ENCODE measurements at places on chromosomes 11 and 22.

DNA sequence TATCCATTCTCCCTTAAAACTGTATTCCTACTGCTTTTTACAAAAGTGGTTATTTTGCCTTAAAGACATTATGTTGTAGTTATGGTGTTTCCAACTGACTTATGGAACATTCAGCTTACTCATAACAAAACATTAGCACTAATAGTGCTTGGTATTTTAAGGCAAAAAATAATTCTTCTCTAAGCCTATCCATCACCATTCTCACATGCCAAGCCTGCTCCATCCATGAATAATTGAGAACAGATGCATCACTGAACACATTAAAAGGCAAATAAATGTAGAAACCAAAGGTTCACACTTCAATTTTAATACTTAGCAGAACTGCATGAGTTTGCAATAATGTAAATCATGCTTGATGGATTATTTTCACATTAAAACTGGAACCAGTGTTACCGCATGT lies 42.3 kb upstream of the DDI1 start:
- no peak for DNase-seq

- no peak for DNase-seq
These were observed 29.0 kb upstream of the CREB3L1 start for GRCh38 chr11:46248289-46249102.

DNA sequence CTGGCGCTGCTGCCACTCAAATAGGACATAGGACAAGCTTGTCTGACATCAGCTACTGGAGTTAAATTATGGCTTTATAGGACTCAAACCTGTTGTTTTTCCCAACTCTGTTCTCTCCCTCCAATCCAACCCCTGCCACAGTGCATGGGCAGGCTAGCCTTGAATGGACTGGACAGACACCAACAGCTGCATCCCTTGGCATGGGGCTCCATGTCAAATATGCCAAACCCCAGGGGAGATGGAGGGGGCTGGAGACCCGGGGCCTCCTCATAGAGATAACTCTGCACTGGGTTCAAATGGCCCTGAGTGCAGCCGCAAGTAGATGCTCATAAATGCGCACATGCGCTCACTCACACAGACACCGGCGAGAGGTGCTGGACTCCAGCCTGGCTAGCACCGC lies 28.9 kb downstream of the CD5 start:
- DNase-seq, result no peak

DNA sequence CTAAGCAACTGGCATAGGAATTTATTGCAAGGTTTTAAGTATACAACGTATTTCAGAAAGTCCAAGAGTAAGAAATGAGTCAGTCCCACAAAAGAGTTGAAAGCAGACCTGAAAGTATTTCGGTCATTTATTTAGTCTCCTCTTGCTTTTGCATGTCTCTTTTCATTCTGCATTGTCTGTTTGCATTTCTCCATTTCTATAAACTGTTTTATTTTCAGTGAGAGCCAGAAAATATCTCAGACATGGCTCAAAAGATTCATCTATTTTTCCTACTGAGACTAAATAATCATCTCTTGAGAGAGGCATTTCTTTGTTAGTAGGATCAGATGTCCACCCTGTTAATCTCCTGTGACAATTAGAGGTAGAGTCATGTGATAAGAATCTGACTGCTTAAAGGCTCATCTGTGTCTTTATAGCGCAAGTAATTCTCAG lies 219.1 kb upstream of the CCDC179 start:
- DNase-seq, result no peak

DNA sequence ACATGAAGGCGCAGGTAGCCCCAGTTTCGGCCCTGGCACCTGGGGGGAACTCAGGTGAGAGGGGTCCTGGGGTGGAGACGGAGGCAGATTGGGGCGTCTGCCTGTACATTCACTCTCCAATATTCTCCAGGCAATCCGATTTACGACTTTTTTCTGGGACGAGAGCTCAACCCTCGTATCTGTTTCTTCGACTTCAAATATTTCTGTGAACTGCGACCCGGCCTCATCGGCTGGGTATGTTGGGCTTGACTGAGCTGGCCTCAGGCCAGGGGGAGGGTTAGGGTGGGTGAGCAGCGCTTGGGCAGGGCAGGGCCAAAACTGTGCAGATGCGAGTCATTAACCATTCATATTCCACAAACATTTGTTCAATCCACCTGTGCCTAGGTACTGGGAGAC lies 1.7 kb downstream of the TM7SF2 start:
- DNase-seq, result no peak

DNA sequence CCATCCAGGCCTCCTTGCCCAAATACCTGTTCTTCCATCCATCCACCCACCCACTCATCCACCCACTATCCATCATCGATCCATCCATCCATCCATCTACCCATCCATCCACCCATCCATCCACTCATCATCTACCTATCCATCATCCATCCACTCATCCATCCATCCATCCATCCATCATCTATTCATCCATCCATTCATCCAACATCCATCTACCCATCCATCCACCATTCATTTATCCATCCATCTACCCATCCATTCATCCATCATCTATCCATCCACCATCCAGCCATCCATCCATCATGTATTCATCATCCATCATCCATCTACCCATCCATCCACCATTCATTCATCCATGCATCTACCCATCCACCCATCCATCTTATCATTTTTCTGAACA lies 413.2 kb downstream of the CTTN start:
- DNase-seq, result no peak

DNA sequence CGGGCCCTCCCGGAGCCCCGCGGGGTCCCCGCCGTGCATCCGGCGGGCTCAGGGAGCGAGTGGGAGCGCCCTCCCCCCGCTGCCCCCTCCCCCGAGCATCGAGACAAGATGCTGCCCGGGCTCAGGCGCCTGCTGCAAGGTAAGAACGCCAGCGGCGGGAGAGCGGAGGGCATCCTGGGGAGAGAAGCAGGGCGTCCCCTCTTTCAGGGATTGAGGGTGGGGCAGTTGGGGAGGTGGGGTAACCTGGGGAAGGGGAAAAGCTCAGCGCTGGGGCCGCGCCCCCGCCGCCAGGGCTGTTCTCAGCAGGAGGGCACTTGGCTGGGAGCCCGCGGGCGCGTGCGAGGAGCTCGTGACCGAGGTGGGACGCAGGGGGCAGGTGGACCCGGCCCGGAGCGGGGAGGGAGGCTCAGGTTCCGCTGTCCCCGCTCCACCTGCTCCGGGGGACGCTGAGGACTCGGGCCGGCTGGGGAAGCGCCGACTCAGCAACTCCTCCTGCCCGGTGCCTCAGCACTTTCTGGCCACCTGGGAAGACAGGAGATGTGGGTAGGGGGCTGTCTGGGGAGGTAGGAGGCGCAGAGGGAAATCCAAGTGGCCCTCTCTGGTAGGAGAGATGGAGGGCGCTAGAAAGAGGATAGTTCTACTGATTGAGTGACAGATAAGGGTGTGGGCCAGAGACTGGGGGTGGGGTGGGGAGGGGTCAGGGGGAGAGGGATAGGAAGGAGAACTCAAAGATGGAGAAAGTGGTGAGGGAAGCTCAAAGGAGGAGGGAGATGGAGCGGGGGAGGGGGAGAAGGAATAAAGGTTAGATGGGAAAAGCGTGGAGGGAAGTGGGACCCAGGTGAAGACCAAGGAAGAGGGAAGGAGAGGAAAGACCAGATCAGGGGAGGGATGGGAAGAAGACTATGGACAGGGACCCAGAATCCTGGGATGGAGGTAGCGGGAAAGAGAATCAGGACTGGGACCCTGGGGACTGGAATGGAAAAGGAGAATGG lies 726 bp downstream of the RTN4RL2 start:
- no peak for DNase-seq

DNA sequence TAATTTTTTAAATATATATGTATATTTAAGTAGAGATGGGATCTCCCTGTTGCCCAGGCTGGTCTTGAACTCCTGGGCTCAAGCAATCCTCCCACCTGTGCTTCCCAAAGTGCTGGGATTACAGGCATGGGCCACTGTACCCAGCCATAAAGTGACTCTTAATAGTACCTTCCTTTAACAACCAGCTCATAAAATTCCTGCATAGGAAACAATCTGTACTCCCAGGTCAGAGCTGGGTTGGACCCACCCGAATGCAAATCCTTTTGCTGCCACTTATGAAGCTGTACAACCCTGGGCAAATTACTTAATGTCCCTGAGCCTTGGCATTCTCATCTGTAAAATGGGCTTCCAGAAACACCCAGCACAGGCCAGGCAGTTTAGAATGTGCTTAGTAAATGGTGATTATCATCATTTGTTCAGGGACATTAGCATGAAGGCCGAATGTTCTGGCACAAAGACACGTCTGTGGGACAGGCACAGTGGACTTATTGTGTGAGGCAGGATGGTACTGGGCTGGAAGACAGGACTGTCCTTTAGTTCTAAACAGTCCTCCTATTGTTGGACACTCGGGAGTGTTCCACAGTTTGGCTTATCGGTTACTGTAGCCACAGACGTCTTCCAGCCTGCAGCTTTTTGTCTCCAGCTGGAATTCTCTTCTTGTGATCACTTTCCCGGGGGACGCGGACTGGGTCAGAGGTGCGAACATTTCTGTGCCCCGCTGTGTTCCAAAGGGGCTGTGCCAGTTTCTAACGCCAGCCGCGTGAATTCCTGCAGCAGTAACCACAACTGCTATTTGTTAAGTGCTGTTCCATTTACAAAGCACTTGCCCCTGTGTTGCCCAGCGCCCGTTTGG lies 6.0 kb downstream of the PDXP start:
- DNase-seq, result no peak

GRCh38 chr11:28618416-28618815 lies 510.2 kb downstream of the METTL15 start:
- DNase-seq, result no peak

DNA sequence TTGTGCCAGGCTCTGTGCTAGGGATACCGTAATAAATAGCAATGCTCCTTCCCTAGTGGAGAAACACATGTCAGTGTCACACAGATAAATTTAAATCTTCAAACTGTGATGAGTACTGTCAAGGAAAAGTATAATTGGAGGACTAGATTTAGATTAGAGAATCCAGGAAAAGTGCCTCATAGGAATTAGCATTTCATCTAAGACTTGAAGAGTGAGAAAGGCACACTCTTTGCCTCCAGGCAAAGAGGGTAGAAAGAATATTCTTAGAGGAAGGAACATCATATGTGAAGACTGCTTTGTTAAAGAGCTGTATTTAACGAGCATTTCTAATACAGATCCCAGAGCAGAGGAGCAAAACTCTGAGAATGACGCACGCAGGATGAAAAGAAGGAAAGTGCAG lies 30.9 kb downstream of the ART5 start:
- no peak for DNase-seq

DNA sequence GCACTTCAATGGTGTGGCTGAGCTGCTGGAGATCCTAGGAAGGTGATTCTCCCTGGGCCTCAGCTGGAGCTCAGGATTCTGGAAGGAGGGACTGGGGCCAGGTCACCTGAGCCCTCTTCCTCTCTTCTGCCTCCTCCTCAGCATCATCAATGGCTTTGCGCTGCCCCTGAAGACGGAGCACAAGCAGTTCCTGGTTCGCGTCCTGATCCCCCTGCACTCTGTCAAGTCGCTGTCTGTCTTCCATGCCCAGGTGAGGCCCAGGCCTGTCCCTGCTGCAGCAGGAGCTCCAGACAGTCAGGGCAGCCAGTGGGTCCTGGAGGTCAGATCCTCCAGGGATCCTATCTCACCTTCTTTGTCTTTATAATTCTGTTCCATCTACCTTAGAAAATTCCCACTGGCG lies 5.4 kb downstream of the GPHA2 start:
- no peak for DNase-seq

GRCh38 chr11:130121445-130121978 lies 38.1 kb upstream of the ST14 start:
- DNase-seq, result no peak

DNA sequence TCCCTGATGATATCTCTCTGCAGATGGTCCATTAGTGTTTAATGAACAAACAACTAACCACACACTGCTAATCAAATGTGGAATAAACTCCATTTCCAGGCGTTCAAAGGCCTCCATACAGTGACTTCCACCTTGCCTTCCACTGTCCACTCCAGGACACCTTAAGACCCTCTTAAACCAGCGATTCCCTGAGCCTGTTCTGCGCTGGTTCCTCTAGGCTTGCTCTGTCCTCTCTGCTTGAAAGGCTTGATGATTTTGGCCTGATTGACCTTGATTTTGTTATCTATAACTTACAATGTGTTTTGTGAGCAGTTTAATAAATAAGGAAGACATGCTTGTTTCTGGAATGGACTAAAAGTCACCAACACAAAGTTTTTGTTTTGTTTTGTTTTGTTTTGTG lies 12.0 kb downstream of the OVCH2 start:
- no peak for DNase-seq

- DNase-seq, result no peak
These were observed 28.0 kb upstream of the TMEM45B start for GRCh38 chr11:129787532-129788155.

DNA sequence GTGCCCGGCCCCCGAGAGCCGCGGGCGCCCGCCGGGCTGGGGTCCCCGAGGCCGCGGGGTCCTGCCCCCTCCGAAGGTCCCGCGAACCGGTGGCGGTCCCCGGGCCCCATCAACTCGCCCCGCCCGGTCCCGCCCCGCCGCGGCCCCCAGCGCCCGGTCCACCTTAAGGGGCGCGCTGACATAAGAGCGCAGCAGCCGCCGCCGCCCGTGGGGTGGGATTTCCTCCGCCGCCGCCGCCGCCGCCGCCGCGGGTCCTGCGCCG lies at the start of gene ZDHHC8:
TSS of gene ZDHHC8 (plus strand) at position 208 of the 262 bp plus-strand sequence. CDS start 144 bp downstream, outside the sequence.
- peak; percentile 59 for DNase-seq

GRCh38 chr22:44023404-44024287 lies 456 bp upstream of the PARVB start:
- DNase-seq, result no peak

DNA sequence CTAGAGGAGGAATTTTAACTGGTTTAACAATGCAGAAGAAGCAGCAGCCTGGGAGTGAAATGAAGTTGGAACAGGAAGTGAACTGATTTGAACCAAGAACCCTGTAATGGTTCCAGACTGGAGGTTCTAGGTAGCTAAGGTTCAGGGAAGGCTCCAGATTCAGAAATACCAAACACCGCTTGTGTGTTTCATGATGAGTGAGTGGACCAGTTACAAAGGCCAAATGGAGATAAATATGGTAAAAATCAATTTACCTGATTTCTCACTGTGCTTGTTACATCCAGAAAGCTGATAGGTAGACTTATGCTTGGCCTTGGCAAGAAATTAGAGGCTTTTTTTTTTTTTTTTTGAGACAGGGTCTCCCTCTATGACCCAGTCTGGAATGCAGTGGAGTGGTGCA lies 12.9 kb downstream of the ATG13 start:
- no peak for DNase-seq

DNA sequence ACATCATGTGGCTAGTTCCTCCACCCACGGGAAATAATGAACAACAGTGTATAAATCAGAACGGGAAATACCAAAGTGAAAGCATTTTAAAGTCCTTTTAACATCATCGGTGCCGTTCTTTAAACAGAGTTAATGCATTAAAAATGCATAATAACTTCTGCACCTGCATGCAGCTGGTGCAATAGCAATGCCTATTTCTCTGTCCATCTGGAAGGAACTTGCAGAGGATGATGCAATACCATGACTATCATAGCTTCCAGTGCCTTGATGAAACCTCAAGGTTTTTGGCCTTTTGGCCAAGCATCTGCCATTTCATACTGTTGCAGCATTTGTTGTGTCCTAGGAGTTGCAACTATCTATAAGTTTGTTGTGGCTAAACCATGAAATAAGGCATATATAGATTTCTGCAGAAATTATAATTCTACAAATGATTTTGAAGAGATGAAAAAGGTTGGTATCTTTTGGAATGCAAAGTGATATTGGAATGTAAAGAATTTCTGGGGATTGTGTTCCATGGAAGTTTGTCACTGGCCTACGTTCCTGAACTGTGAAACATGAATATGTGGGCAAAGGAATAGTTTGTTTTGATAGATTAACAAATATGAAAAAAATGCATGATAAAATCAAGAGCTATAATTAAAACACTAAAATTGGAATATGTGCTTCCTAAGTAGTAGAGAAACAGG lies 9.8 kb upstream of the EIF3F start:
- no peak for DNase-seq

- no peak for DNase-seq
These were observed 17.6 kb downstream of the SLC5A12 start for GRCh38 chr11:26704249-26704648.

Data from T-helper 9 cell (primary cell).